Activated CD4-positive, CD25-positive, alpha-beta regulatory T cell treated with anti-CD3 and anti-CD28 coated beads, Interleukin-2, amount 50 U/mL, for 16 hours (primary cell): ENCODE measurements at places on chromosomes 12 and 14.
A peak's percentile ranks its signal among the peaks of the same experiment; 100 is the strongest.

DNA sequence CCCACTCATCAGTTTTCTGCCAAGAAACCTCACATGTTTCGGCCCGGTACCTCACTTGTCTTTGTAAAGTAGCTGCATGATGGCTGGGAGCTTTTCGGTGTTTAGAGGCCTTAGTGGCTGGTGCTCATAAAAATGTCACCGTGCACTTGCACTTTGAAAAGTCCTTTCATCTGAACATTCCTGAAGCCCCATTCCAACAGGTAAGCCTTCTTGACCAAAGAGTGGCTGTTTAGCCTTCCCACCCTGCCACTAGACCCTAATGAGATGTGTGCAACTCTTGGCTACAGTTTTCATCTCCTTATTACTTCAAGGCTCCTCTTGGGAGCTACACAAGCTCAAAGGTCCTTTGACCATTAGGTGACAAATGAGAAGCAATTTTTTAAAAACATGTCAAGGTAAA lies 135.2 kb downstream of the HMGA2 start:
- no peak for DNase-seq

GRCh38 chr14:36068777-36069534 lies 107.6 kb downstream of the PTCSC3 start:
- DNase-seq: no peak

DNA sequence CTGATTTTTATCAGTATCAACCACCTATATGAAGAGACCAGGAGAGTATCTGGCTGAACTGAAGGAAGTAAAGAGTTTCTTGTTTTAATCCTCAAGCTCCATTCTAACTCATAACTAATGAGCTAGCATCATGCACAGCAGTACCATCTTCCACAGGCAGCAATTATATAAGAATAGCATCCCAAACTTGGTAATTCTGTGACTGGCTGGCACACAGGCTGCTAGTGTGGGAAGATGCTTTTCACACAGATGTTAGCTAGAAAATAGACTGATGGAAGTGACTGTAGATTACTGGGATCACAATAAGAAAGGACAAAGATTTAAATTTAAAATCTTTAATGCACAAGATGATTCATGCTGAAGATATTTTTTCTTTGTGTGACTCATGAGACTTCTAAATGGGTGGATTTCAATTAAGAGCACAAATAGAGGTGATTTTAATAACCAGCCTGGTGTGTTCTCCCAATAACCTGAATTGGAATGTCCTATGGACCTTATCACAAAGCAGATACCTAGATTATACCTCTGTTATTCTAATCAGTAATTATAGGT lies 417.7 kb upstream of the ATXN7L3B start:
- no peak for DNase-seq

DNA sequence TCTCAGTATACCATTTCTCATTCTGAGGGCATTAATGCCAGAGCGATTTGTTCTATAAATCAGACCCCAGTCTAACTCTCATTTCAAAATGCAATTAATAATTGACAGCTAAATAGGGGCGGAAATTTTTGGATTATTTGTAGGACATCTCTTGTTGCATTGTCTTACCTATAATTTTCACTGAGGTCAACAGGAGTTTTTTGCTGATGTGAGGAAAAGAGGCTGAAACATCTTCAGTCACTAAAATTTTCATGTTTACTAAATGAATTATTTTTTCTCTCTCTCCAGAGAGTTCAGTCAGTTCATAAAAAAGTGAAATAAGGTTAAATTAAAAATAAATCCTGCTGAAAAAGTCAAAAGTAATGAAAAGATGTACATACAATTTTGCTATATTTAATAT lies 295.9 kb downstream of the CCER1 start:
- DNase-seq: no peak

- no peak for DNase-seq
These were observed 952 bp downstream of the DRAM1 start for GRCh38 chr12:101878243-101878821.

- DNase-seq: no peak
These were observed 44.0 kb downstream of the KICS2 start for GRCh38 chr12:64178122-64178521.

DNA sequence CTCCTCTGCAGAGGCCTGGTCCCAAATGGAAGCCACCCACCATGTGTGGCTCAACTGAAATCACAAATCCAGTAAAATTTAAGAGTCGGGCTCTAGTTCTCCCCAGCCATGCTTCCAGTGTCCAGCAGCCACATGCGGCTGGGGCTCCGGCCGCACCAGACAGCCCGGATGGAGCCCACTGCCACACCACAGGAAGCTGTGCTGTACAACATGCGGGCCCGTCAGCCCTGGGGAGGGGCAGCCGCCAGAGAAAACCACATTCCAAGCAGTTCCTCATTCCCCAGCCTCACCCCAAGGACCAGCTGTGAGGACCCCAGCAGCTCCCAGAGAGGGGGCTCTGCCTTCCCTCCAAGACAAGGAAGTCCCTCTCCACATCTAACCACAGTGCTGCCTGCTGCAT lies 135.0 kb downstream of the NCOR2 start:
- no peak for DNase-seq

DNA sequence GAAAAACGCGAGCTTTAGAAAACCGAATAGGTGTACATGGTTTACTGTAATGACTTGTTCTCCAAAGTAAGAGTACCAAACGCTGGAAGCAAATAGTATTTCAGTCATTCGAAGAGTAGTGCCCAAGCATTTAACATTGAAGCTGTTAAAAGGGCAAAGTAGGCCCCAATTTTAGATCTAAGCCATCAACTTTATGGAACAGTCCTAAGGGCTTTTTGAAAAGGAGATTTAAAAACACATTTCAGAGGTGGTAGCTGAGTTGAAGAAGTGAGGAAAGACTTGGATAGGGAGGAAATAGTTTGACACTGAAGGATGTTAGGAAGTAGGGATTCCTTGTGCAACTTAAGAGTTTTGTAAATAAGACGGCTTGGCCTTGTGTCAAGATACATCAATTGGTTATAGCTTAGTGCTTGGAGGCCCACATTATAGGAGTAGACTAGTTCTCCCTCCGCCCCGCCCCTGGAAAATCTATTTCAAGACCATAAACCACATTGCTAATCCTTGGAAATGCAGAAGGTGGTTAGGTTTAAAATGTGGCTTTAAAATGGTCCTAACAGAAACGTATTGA lies 783 bp upstream of the TUBA1B start:
- DNase-seq: no peak

DNA sequence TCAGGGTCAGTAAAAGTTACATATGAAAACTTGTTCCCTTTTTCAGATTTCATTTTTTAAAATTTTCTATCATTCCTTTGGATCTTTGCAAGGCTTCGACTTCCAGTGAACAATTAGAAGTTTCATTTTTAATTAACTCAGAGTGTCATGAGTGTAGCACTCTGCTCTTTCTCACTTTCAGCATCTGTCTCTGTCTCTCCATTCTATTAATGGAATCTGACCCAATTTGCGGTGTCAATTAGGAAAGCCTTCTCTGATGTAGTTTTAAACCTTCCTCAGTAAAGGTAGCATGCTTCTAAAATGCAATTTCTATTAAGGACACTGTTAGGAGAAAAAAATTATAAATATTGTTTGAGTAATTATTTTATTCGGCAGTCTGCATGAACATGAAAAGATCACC lies 68.3 kb downstream of the SLC38A1 start:
- DNase-seq: no peak

DNA sequence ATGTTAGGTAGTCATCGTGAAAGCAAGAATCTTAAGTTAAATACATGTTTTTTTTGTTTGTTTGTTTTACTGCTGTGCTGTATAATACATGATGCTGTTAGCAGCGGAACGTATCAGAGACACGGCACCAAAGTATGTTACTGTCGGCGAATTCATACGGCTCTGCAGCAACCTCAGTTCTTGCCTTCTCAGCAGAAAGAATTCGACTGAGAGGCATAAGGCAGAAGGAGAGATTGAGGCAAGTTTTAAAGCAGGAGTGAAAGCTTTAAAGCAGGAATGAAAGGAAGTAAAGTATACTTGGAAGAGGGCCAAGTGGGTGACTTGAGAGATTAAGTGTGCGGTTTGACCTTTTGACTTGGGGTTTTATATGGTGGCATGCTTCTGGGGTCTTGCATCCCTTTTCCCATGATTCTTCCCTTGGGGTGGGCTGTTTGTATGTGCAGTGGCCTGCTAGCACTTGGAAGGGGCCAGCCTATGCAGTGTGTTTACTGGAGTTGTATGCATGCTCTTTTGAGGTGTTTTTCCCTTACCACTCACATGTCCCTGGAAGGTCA lies 23.7 kb downstream of the LEMD3 start:
- no peak for DNase-seq

DNA sequence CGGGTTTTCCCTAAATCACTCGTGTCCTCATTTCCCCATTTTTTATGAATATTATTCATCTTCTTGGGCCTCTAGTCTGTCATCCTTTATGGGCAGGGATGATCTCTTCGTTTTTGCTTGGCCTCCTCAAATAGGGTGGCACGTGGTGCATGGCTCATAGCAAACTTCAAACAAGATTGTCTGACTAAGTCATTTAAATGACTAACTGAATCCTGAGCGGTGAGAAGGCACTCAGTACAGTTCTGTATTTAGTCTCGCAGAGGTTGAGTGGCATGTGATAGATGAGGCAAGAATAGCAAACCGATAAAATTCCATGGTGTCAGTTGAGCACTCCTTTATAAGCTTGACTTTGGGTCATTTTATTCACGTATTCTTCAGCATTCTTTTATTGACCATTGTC lies 5.7 kb upstream of the JDP2 start:
- no peak for DNase-seq

DNA sequence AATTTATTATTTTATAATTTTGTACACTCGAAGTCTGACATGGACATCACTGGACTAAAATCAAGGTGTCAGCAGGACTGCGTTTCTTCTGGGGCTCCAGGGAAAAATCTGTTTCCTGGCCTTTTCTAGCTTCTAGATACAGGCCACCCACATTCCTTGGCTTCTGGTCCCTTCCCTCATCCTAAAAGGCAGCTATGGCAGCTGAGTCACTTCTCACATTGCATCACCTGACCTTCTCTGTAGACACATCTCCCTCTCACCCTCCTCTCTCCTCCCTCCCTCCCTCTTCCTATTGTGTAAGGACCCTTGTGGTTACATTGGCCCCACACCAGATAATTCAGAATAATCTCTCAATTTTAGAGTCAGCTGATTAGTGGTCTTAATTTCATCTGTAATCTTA lies 92.4 kb downstream of the RPS6KA5 start:
- no peak for DNase-seq

DNA sequence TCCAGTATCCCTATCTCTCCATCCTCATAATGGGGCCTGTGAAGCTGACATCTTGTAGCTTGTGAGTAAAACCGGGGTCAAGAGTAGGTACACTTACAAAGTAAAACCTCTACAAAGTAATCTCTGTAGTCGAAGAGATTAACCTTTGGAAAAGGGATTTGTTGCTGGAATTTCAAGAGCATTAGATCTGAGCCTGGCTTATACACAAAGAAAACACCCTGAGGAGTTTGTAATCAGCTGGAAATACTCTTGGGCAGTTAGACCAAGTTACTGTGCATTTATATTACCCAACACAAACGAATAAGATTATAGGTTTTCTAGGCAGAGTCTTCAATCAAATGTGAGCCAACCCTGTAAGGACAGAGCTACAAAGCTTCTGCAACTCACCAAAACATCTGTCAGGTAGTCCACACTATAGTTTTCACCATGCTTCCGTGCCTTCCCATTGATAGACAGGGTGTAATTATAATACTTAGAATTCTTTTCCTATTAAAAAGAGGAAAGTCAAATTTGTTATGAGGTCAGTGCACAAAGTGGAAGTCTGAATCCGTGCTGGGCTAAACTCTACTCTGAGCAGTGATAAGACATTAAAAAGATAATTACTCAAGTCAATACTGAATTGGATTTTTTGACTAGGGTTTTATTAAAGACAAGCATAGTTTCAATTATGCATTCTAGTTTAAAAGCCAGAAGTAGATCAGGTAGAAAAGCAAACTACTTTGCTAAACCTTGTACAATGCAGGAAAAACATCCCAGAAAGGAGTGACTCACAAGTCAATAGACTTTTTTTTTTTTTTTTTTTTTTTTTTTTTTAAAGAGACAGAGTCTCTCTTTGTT lies 14.6 kb downstream of the GNS start:
- no peak for DNase-seq

DNA sequence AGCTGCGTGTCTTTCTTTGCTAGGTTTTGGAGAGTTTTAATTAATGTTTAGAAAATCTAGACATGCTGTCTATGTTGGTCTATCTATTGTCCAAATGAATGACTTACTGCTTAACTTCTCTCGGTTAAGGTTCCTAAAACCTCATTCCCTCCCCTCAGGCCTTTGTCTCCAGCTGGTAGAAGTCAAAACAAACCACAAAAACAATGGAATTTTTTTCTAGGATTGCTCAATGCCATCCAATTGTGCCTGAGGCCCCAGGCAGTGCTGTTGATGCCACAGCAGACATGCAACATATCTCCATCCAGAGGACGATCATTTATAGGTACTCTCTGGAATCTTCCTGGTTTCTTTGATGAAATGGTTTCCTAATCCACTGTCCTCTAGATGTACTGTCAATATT lies 448.2 kb upstream of the TBX3 start:
- no peak for DNase-seq

DNA sequence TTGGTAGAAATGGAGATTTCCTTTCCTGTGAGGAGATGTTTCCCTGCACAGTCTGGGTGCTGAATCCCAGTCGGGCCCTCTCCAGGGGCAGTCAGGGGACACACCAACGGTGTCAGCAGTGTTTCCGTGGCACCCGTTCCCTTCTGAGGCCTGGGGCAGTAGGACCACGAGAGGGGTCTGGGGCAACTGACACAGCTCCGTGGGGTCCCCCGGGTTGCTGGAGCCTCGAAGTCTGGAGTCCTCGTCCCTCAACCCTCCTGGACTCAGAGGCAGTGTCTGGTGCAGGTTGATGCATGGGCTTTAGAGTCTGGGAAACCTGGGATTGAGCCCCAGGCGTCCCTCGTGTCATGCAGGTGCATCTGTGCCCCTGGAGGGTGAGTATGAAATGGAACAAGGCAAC lies 327.3 kb downstream of the ADGRD1 start:
- no peak for DNase-seq

- DNase-seq: peak; percentile 16
These were observed 138.0 kb downstream of the ASCL4 start for GRCh38 chr12:107912421-107913004.

DNA sequence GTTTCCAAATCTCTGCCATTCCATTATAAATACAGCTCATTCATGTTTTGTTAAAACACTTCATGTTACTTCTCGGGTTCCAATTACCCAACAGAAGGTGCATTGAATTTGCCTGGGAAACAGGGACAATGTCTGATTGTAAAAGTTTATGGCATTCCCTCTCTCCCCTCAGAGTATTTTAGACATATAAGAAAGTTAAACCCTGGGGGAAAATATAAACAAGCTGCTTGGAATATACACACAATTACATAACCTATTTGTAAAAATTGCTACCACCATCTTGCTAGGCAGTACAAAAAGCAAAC lies 60.0 kb downstream of the BTG1 start:
- no peak for DNase-seq

DNA sequence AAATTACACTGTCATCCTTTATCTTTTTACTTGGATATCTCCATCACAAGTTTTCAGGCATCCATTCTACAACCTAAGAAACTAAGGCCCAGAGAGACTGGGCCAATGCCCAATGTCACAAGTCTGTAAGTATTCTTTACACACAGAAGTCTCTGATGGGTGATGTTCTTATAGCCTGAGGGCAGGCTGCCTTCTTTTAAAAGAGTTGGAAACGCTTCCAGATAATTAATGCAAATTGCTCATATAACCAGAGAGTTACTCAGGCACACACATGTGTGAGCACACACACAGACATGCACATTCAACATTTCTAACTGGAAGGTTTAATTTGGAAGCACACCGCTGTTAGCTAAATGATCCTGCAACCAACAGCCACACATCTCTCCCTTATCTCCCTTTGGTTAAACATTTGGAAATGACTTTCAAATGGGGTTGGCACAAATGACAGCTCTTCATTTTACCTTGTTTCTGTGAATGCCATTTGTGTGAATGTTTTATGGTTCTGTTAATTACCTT lies 160.8 kb upstream of the TMPO start:
- DNase-seq: no peak
